ENCODE measurements at places on chromosomes 4 and X.

GRCh38 chr4:40448875-40449274, 113.7 kb downstream of the CHRNA9 start:
- DNase-seq = no peak

GRCh38 chrX:106774981-106775380, 27.5 kb upstream of the TBC1D8B start:
- DNase-seq = no peak

DNA sequence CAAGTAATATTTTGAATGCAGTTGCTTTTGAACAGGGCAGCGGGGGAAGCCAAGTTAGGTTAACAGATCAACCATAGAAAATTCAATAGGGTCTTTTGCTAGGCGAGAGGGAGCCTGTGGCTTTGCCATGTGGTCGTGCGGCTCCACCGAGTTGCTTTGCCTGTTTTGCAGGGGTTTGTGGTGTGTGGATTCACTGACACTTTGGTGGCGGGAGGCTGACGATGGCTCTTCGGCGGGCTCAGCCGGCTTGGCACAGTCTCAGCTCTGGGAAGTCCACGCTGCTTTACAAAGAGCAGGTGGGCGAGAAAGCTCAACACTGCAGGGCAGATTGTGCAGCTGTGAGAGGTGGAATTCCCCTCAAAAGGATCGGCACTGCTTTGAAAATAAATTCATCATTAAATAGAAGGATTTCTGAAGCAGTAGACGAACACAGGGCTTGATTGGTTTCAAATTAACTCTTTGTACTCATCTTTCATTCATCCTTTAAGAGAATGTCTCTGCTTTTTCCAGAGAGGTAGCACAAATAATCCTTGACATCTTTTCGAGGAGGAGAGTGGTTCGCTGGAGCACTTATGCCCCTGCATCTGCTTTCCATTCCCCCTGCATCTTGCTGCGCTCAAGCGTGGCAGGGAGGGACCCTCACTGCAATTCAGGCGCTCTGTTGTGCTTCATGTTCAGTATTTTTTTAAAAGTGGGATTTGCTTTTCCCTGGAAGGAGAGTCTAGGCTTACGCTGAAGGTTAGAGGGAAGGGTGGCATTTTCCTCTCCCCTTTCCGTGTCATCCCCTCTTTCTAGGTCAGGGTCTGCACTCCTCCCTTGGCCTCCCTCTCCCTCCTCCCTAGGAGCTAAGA, 201.8 kb upstream of the LEF1 start:
- peak; percentile 34 for DNase-seq

GRCh38 chrX:148958901-148959300, 458.5 kb downstream of the AFF2 start:
- no peak for DNase-seq

Data from femur (tissue), 1 donor.